ENCODE measurements at places on chromosomes 12 and 14. TPM values are rescaled to one million over a fixed set of nuclear protein-coding genes. Genes with fewer than 3 reads are reported as not detected.

The KITLG gene
- total RNA-seq = 20.4 TPM

DNA sequence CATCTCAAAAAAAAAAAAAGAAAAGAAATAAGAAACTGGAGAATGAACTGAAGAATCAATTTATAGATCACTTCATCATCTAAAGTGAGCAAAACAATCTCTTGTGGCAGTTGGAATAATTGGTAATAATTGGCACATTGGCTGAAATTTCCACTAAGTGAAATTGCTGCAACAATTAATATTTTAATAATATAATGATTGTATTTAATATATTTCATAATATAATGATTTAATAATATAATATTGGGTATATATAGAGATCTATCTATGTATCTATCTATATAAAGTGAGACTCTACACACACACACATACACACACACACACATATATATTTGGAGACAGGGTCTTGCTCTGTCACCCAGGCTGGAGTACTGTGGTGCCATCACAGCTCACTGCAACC, 81.2 kb upstream of the PRICKLE1 start:
- H3K27me3 ChIP-seq = no peaks in the 10 kb centered on the region
- no peak overlapping the region for H3K4me3 ChIP-seq
- H3K4me1 ChIP-seq = no peaks in the 10 kb centered on the region

The MIPOL1 gene
- 24.8 TPM for total RNA-seq

DNA sequence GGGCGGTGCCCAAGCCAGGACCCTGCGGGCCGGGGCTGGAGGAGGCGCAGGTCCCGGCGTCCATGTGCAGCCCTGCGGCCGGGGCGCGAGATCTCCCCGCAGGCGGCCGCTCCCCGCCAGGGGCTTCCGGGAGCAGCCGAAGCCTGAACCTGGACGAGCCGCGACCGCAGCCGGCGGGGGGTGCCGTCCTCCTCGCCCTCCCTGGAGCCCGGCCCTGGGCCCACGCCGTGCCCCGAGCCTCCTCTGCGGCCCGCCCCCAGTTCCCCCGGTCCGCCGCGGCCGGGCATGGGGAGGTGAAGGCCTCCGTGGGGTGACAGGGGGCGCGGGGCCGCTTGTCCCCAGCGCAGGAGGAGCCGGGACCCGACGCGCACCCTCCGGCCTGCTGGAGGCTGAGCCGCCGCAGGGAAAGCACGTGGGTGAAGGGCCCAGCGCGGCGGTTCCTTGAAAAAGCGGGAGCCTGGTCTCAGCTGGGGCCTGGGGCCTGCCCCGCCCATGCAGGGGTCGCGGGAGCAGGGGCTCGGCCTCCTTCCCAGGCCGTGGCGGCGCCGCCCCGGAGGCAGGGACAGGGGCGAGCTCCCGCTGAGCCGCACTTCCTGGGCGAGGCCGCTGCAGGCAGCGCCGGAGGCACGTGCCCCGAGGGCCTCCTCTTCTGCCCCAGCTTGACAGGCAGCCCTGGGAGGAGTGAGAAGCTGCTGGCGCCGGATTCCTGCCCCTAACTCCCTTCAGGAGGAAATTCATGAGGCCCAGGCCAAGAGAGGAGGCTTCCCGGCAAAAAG, 55.6 kb upstream of the PPP2R5C start:
- peaks cover 13% of the 10 kb centered on the region for H3K4me1 ChIP-seq
- no peak for DNase-seq
- peak overlapping the region; percentile 34 for H3K4me3 ChIP-seq
- H3K36me3 ChIP-seq = no peaks in the 10 kb centered on the region
- H3K27ac ChIP-seq = peak overlapping the region; percentile 60

DNA sequence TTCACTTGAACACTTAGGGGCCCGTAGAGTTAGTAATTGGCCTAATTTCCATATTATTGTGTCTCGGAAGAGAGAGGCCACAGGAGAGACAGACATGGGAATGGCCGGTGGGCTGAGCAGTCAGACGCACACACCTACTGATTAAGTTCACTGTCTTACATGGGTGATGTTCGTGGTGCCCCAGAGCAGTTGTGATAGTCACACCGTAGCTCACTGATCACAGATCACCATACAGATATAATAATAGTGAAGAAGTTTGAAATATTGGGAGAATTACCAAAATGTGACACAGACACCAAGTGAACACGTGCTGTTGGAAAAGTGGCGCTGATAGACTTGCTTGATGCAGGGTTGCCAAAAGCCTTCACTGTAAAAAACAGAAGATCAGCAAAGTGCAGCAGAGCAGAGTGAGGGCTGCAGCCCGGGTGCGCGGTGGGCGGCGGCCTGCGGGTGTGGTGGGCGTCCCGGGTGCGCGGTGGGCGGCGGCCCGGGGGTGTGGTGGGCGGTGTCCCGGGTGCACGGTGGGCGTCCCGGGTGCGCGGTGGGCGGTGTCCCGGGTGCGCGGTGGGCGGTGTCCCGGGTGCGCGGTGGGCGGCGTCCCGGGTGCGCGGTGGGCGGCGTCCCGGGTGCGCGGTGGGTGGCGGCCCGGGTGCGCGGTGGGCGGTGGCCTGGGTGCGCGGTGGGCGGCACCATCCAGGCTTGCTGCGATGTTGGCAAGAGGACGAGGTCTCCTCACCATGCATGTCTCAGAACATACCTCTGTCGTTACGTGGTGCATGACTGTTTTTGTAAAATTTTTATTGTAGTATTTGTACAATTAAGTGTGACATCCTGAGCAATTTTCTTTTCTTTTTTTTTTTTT, 34.3 kb upstream of the TEX22 start:
- peaks cover 10% of the 10 kb centered on the region for H3K36me3 ChIP-seq
- peaks cover 5% of the 10 kb centered on the region for H3K4me1 ChIP-seq
- H3K27ac ChIP-seq = no peak overlapping the region
- DNase-seq = no peak
- H3K27me3 ChIP-seq = no peaks in the 10 kb centered on the region

DNA sequence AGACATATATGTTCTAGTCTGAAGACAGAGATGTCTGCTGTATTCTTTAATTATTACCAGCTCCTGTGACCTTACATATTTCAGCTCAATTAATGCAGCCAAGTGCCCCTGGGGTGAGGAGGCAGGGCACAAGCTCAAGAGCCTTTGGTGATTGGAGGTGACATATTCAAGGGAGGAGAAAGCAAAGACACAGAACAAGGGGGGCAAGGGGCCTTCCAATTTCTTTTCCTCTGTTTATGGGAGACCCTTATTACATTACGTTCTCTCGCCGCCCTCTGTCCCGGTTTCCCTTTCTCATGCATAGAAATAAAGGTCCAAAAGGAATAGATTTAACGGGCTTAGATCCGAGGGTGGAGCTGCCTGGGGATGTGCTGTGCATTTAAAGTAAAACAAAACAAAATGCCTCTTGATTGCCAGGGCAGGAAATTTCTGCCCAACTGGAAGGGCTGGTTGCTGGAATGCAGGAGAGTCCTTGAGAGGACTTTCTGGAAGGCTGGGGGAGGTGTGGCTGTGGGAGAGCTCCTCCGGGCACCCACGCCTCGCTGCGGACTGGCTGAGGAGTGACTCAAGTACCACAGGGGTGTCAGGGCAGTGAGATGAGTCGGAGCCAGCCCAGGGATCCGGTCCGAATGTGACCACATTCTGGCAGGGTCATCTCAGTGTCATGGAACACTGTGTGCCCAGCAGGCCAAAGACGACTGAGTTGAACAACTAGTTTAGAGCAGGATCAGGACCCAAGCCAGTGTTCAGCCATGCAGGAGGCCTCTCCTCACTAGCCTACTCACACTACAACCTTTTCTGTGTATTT, 32.1 kb upstream of the GSG1 start:
- peaks cover 24% of the 10 kb centered on the region for H3K4me1 ChIP-seq
- no peaks in the 10 kb centered on the region for H3K27me3 ChIP-seq
- no peak overlapping the region for H3K4me3 ChIP-seq
- H3K36me3 ChIP-seq = no peaks in the 10 kb centered on the region
- DNase-seq = no peak
- H3K27ac ChIP-seq = peak overlapping the region; percentile 17

The NGB gene
- 1.7 TPM for total RNA-seq

GRCh38 chr12:90999966-91000365, 4.8 kb downstream of the EPYC start:
- no peak overlapping the region for H3K27ac ChIP-seq
- H3K27me3 ChIP-seq = no peaks in the 10 kb centered on the region
- no peak for DNase-seq
- H3K4me1 ChIP-seq = no peaks in the 10 kb centered on the region

DNA sequence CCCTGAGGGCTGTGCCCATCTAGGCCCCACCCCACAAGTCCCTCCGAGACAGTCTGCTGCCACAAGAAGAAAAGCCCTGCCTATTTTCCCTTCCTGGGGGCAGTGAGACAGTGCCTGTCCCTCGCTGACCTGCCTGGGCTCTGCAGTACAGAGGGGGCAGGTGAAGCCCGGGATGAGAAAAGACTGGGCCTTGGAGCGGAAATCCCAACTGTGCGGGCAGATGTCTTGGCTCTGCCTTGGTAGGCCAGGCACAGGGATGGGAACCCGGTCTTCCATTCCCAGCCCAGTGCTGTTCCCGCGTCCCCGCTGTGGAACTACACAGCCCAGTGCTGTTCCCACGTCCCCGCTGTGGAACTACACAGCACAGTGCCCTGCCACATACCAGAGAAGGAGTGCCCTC, 12.8 kb upstream of the NXPH4 start:
- peaks cover 4% of the 10 kb centered on the region for H3K36me3 ChIP-seq
- no peak overlapping the region for H3K4me3 ChIP-seq
- no peaks in the 10 kb centered on the region for H3K4me1 ChIP-seq
- H3K27ac ChIP-seq = no peak overlapping the region
- DNase-seq = no peak

DNA sequence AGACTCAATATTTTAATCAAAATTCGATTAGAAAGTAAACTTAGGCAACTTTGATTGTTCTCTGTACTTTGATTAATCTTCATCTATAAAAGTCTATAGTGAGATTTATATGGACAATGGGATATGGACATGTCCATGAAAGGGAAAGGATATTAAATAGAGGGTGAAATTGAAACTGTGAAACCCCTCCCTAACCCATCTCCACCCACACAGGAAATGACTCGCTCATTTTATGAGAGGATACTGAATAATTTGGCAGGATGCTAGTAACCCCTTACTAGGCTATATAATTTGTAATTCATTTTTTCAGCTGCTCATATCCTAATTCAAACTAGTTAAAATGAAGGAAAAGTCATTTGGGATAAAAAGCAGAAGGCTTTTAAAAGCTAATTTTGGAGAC, 328.0 kb upstream of the ATP2B1 start:
- H3K27ac ChIP-seq = no peak overlapping the region
- no peaks in the 10 kb centered on the region for H3K36me3 ChIP-seq
- H3K4me1 ChIP-seq = no peaks in the 10 kb centered on the region
- DNase-seq = no peak

The KLRD1 gene
- 4.4 TPM for total RNA-seq

DNA sequence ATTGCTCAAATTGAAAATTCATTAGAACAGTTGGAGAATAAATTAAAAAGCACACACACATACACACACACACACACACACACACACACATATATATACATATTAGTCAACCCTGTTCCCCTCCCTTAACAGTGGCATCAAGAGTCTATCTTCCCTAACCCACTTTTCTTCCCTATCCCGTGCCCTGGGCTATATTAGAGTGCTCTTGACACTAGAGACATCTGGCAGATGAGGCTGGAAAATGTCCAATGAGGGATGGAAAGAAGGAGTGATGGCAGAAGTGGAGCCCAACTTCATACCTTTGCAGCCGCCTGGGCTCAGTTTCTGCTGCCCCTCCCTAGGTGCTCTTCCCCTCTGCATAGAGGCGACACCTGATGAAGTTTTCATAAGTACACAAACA, 172.4 kb upstream of the NUDT4 start:
- H3K36me3 ChIP-seq = no peaks in the 10 kb centered on the region
- H3K4me3 ChIP-seq = no peak overlapping the region
- no peaks in the 10 kb centered on the region for H3K27me3 ChIP-seq

The TMPRSS12 gene
- not detected for total RNA-seq

- no peak overlapping the region for H3K4me3 ChIP-seq
- no peaks in the 10 kb centered on the region for H3K27me3 ChIP-seq
- H3K27ac ChIP-seq = no peak overlapping the region
- H3K4me1 ChIP-seq = no peaks in the 10 kb centered on the region
- no peaks in the 10 kb centered on the region for H3K36me3 ChIP-seq
Measured at GRCh38 chr14:104200106-104200505, 61.7 kb downstream of the KIF26A start.

DNA sequence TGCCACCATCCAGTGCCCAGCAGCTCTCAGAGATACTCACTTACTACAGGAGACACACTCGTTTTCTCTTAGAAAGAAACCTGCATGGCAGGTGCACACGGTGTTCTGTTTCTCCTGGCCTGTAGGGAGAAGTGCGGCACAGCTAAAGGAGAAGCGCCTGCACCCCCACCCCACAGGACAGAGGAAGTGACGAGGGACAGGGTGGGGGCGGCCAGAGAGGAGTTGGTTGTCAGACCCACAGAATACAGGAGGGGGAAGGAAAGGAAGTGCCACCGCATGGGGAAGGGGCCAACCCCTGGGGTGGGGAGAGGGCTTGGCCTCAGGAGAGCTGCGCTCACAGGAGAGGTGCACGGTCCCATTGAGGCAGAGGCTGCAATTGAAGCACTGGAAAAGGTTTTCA, 8.8 kb downstream of the TNFRSF1A start:
- no peaks in the 10 kb centered on the region for H3K27me3 ChIP-seq
- peaks cover 60% of the 10 kb centered on the region for H3K36me3 ChIP-seq
- no peak overlapping the region for H3K4me3 ChIP-seq
- peak overlapping the region; percentile 2 for H3K27ac ChIP-seq

- no peak for DNase-seq
- peaks cover 5% of the 10 kb centered on the region for H3K4me1 ChIP-seq
- no peak overlapping the region for H3K27ac ChIP-seq
- H3K4me3 ChIP-seq = no peak overlapping the region
- H3K27me3 ChIP-seq = no peaks in the 10 kb centered on the region
Measured at GRCh38 chr14:104121142-104121541, 17.2 kb upstream of the KIF26A start.

GRCh38 chr14:102479777-102480176, 29.8 kb downstream of the ANKRD9 start:
- no peak overlapping the region for H3K4me3 ChIP-seq
- no peaks in the 10 kb centered on the region for H3K4me1 ChIP-seq
- no peak overlapping the region for H3K27ac ChIP-seq

DNA sequence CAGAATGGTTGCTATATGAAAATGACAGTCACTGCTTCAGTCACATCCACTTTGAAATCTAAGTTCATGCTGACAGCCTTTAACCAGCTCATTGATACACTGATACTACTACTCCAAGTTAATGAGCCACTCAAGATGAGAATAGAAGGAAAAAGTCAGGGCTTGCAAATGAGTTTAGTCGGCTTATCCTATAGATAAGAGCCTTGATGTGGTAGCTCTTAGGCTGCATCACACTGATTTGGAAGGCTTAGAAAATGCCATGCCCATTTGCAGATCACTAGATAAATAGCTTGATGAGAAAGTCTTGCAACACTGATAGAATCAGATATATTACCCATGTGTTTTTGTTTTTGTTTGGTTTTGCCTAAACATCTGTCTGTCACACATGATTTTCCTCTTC, 251.4 kb upstream of the ATXN7L3B start:
- no peak for DNase-seq
- H3K4me3 ChIP-seq = no peak overlapping the region
- H3K4me1 ChIP-seq = no peaks in the 10 kb centered on the region
- no peaks in the 10 kb centered on the region for H3K27me3 ChIP-seq
